Urinary bladder (tissue), 4 donors: ENCODE measurements at places on chromosomes 2 and 18. TPM values are rescaled to one million over a fixed set of nuclear protein-coding genes. Genes with fewer than 3 reads are reported as not detected.

Gene CABYR
- polyA plus RNA-seq, result 1.3 TPM

Gene OTOF
- 0.10 TPM for polyA plus RNA-seq

Gene RGPD4
- polyA plus RNA-seq, result 0.03 TPM

Gene TMEM178A
- polyA plus RNA-seq, result 1.3 TPM

Gene COL4A4
- 2.3 TPM for polyA plus RNA-seq

Gene FAM237A
- not detected for polyA plus RNA-seq

Gene COQ10B
- 27.4 TPM for polyA plus RNA-seq

Gene TNS1
- polyA plus RNA-seq, result 576 TPM

Gene IL18R1
- polyA plus RNA-seq, result 3.3 TPM

Gene RMND5A
- polyA plus RNA-seq, result 15.0 TPM

Gene NRP2
- 74.4 TPM for polyA plus RNA-seq

GRCh38 chr2:238427435-238428162 is 872 bp downstream of the ASB1 start:
- DNase-seq, result no peak

- no peak for DNase-seq
Observed at GRCh38 chr18:74430806-74431571, 26.1 kb downstream of the DIPK1C start.

- DNase-seq, result no peak
Observed at GRCh38 chr18:42707080-42707479, 408.4 kb downstream of the RIT2 start.

GRCh38 chr2:219689676-219690628 is 62.5 kb downstream of the SLC4A3 start:
- no peak for DNase-seq

DNA sequence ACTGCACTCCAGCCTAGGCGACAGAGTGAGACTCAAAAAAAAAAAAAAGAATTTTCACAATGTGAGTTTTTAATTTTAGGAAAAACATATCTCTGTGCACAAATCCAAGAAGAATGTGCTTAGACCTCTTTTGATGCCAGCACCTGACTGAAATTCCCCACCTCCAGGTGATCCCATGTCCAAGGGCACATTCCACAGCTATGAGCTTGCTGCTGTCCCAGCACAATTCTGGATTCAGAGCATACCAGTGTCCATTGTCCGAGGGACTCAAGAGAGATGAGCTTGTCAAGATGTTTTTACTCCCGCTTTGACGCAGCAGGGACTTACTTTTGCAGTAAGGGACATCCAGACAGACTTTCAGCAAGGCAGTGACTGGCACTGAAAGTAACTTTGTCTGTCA is 489.1 kb upstream of the ACVR2A start:
- no peak for DNase-seq

DNA sequence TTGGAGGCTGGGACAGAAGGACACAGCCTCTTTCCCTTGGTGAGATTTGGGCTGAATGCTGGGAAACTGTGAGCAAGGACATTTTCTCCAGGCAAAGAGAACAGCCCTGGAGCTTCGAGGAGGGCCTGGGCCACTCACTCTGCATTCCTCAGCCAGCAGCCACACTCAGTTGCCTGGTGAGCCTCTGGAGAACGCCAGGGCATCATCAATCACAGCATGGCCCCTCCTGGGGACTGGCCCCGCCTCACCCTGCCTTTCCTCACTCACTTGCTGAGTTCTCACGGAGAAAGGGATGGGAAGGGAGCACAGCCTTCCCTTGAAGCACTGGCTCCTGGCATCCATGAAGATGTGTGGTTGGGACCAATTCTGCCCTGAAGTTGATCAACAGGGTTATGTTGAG is 55.0 kb downstream of the APOB start:
- DNase-seq, result no peak

GRCh38 chr2:11941201-11942177 is 195.1 kb downstream of the LPIN1 start:
- DNase-seq, result no peak

DNA sequence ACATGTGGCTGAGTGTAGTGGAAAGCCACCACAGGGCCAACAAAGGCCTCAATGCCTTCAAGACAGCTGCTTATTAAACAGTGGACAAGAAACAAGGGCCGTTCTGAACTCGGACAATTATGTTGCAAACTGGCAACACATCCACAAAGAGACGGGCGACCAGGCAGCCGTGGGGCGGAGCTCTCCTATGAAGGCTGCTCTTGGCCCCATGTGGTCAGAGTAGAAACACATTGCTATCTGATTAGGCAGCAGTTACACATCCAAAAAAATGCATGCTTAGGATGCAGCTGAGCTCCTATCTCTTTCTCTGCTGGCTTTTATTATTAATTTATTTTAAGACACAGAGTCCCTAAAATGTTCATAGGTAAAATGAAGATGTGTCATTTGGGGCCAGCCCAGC is 163.4 kb downstream of the TMEM163 start:
- no peak for DNase-seq

DNA sequence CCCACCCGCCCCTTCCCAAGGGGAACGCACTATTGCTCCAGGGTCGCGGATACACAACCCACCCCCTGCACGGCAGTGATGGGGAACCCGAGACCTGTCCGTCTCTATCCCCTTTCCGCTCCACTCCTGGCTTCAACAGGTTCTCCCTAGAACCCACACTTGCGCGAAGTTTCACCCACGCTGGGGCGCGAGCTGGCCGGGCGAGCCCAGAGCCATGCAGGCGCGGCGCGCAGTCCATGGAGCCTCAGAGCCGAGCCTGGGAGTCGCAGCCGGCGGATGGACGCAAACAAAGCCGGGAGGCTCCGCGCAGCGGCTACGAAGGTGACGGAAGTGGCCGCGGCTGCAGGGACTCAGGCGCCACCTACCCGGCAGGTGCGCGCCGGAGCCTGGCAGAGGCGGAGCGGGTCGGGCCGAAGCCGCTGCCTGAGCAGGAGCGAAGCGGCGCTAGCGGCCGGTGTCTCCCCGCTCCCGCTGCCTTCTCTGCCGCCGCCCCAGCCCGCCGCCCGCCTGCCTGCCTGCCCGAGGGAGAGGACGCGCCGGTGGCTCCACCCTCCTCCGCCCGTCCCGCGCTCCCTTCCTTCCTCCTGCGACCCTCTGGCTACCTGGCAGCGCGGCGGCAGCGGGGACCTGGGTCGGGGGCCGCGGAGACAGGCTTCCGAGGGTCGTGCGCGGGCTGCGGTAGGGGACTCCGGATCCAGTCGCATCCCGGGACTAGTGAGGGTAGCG is 14.0 kb downstream of the ALPG start:
- DNase-seq, result no peak

DNA sequence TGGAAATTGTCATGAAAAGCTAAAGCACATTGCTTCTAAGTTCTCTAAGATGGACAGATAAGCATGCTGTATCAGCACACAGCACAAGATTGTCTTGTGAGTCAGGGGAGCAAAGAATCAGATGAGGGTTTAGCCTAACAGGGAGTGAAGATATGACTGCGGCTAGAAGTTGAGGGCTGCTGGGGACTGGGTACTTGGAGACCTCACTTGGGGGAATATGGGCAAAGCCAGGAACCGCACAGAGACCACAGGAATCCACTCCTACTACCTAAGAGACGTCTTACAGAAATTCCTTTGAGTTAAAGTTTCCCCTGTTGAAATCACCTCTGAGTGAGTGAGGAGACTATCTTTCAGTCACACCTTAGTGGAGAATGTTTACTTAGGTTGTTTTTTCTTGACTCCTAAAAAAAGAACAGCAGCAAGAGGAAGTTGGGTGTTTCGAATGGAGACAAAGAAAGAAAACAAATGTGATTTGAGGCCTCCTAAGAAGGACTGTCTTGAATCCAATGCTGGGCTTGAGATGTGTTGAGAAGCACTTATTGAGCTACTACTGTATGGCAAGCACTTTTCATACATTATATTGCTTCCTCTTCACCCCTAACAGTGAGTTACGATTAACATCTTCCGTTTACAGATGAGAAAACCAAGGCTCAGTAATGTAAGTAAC is 100.7 kb downstream of the ANKRD44 start:
- DNase-seq, result no peak

- no peak for DNase-seq
Observed at GRCh38 chr2:30422444-30423040, 24.5 kb upstream of the LCLAT1 start.

DNA sequence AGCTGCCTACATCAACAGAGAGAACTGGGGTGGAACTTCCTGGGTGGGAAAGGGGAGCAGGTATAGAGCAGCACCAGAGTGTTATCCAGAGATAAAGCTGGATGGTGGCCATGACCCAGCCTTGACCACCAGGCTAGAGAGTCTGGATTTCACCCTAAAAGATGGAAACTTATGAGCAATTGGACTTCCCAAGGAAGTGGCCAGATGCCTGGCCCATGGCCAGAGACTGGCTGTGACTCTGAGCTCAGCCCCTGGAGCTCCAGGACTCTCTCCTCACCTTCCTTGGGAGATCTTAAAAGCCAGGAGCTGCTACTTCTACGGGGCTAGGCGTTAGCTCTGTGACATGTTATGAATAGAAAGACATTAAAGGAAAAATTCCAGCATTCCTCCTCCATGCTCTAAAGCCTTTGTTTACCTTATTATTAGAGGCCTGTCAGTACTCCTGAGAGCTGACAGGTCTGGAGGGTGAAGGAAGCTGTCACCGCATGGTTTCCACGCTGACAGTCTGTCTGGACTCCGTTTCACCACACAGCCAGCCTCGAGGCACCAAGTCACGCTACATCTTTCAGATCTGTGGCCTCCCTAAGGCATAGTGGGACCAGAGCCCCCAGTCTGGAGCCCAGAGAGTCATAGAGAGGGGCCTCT is 260.0 kb upstream of the SIX2 start:
- no peak for DNase-seq

GRCh38 chr18:45664824-45665763 is 49.8 kb downstream of the SLC14A2 start:
- peak; percentile 23 for DNase-seq

DNA sequence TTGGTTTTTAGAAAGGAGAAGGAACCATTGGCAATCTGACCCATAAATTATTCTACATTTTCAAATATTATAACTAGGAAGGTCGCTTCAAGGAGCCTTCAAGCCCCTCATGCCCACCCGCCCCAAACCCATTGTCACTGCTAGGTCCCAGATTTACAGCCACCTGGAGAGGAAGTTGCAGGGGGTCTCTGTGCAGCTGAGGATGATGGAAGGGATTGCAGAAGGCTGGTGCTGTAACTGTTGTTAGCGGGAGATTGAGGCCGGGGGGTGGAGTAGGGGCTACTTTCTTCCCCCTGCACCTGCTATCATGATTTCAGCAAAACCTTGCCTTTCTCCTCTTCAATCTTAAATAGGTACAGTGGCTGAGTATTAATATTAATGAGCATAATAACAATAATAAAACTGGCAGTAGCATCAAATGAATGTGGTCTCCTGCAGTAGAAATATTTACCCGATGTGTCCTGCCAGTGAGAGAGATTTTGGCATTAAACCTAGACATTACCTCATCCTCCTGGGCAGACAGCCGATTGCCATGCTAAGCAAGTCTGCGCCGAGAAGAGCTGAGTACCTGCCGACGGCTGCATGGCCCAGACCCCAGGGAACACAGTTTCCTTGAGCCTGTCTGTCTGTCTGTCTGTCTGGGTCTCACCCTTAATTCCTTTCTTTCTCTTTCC is 225.4 kb downstream of the FAM210A start:
- peak; percentile 73 for DNase-seq

DNA sequence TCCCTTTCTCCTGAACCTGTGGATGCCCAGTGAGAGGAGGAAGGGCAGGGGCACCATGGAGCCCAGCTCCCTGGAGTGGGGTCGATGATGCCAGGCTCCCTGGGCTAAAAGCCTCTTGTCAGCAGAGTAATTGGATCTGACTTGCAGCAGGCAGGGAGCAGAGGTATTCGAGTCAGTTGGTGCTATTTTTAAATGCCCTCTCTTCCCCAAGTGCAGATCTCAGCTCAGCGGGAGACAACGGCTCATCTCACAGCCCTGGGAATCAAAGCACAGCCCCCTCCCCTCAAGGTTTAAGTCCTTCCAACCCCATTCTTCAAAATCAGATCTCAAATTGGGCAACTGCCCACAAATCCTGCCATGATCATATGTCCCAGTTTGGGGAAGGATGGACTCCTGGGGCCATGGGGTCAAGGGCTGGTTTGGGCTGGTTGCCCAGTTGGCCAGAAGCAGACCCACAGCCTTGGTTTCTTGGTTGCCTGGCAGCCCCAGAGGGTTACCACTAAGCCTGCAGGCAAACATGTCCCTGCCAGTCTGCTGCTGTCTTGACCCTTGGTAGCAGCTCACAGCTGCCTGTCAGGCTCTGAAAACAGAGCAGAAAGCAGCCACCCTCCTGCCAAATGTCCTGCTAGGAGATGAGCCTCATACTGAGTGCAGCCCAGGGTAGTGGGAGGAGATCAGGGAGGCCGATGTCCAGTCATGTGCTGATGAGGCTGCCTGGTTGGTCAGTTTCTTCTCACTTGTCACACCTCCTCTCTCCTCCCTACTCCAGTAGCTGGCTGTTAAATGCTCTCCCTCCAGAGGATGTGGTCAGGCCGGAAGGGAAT is 244.9 kb downstream of the LOXHD1 start:
- no peak for DNase-seq

- no peak for DNase-seq
Observed at GRCh38 chr2:55311444-55311870, 42.4 kb upstream of the MTIF2 start.

- DNase-seq, result no peak
Observed at GRCh38 chr2:226310146-226310545, 489.5 kb downstream of the IRS1 start.

- DNase-seq, result no peak
Observed at GRCh38 chr18:31380912-31381311, 4.3 kb downstream of the DSG4 start.

- no peak for DNase-seq
Observed at GRCh38 chr2:128525653-128526052, 207.0 kb upstream of the HS6ST1 start.

- DNase-seq, result no peak
Observed at GRCh38 chr2:241225545-241225944, 37.1 kb downstream of the ANO7 start.

DNA sequence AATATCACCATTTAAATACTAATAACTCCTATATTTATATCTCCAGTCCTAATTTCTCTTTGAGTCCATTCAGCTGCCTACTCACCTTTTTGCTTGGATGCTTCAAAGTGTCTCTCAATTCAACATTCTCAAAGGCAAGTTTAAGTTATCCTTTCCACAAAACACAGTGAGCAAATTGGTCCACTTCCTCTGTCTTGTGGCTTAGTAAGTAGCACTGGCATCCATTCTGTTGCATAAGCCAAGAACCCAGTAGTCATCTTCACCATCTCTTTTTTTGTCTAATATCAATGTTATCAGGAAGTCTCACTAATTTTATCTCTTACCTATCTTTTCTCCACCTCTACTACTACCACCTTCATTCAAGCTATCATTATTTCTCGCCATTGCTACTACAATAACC is 27.4 kb upstream of the IL1RL1 start:
- DNase-seq, result no peak

DNA sequence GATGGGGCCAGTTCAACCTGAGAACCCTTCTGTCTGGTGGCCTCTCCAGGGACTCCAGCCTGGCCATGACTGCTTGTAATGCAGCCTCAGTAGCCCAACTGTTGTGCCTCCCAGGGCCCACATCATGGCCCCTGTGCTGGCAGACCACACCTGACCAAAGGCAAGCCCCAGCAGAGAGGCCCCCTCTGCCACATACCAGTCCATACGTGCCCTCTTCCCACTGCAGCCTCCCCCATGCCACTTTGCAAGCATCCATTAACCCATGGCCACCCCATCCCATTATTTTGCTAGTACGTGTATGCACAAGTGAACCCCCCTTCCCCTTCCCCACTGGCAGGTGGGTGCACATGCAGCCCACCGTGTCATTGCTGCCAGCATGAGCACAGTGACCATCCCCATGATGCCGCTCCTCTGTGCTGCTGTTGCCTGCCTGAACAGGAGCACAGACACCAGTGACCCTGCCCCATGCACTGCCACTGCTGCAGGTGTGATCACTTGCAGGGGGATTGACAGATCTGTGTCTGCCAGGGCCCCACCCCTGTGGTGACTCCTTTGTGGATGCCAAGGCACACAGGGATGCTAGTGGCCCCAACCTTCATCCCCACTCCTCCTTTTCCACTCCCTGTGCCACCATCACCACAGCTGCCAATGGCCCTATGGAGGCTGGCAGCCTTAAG is 330.0 kb upstream of the DSEL start:
- no peak for DNase-seq
